ENCODE measurements at places on chromosomes 12 and 14.

- DNase-seq = no peak
Observed at GRCh38 chr14:75223664-75224154, 47.3 kb upstream of the TMED10 start.

GRCh38 chr12:70052931-70053497, 190.2 kb upstream of the CNOT2 start:
- DNase-seq = no peak

DNA sequence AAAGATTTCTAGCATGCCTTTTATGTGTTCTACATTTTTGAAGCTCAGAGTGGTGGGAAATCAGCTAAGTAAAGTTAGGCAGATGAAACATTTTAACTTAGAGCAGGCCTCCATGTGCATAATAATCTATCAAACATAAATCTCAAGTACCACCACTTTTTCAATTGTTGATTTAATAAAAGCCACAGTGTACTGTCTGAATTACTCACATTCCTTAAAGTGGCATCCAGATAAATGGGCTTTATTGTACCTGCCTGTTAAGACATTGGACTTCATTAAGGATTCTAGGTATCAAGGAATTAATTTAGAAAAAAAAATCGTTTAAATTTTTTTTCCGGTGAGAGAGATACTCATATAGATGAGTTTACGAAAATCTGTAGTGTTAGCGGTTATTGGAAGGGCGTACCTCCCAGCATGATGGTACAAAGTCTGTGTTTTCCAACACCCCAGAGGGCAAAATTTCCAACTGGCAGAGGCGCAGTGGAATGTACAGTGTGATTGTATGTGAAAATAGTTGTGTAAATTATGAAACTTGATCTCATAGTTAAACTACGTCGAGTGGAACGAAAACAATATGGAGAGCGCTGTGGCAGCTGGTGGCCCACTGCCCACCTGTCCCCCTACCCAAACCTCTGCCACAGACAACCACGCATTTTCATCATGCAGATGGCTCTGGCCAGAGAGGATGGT, 25.0 kb downstream of the ELK3 start:
- no peak for DNase-seq

DNA sequence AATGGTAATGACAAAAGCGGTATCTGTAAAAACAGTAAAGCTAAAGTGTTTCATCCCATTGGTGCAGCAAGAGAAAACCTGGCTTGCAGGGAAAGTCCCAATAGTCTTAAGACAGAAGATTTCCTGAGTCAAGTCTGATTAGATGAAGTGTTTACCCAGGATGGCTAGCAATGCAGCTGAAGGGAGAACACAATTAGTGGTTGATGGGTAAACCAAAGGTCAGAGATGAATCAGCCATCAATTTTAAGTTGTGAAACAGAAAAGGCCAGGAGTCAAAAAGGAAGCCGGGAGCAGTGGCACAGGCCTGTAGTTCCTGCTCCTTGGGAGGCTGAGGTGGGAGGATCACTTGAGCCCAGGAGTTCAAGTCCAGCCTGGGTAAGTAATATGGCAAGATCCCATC, 52.6 kb downstream of the SEC23A start:
- no peak for DNase-seq

- no peak for DNase-seq
Observed at GRCh38 chr12:56431850-56432249, 17.4 kb downstream of the TIMELESS start.

DNA sequence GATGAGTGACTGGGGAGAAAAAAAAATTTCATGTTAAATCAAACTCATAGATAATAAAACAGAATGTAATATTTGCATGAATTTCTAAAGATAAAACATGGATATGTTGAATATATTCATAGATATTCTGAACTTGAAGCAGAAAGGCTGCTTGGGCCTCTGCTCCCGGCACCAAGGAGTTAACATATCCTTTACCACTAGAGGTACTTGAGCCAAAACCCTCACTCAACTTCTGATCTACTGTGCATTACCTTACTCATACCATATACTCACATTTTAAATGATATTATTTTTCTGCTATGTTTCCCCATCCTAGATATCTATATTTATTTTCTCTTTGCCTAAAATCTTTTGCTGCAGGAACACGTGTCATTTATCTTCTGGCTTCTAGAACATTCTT, 14.9 kb downstream of the AREL1 start:
- no peak for DNase-seq

DNA sequence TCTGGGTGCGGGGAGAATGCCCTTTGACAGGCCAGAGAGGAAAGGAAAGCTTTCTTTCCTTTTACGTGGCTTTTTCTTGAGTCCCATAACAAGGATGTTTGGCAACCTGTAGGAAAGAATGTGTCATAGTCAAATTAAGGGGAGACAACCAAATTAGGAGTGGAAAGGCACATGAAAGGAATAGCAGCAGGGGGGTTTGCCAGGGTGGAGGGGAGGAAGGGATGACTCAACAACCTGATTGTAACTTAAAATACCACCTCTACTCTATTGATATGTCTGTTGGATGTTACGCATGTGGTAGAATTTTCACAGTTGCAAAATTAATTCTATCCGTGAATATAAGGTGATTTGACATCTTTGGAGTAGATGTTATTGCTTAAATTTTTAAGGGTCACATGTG, 28.5 kb upstream of the MYBPC1 start:
- DNase-seq = no peak

- DNase-seq = no peak
Observed at GRCh38 chr12:32353540-32353939, 45.8 kb upstream of the FGD4 start.

DNA sequence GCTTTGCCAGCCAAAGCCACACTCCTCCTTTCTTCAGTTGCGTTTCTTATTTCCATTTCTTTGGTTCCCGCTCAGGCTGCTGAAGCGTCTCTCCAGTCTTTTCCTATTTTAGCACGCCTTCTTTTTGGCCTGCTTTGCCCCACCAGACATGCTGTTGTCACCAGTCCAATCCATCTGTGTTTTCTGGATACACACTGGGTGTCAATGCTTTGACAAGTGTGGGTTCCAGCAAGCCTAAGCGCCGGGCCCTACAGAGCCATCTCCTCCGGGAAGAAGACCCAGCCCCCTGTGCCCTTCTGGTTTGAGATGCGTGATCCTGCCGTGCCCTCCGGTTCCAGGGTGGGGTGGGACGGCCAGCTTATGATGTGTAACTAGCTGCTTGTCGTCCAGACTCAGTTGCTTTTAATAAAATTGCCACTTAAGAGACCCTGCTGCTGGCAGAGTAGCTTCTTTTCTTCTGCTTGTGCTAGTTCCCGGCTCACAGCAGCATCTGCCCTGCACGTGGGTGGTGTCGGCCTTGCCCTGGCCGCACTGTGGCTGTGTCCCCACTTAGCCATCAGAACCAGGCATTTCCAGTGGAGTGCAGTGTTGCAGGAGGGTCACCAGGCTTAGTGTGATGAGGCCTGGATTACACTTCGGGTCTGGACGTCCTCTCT, 29.7 kb downstream of the EML1 start:
- no peak for DNase-seq

DNA sequence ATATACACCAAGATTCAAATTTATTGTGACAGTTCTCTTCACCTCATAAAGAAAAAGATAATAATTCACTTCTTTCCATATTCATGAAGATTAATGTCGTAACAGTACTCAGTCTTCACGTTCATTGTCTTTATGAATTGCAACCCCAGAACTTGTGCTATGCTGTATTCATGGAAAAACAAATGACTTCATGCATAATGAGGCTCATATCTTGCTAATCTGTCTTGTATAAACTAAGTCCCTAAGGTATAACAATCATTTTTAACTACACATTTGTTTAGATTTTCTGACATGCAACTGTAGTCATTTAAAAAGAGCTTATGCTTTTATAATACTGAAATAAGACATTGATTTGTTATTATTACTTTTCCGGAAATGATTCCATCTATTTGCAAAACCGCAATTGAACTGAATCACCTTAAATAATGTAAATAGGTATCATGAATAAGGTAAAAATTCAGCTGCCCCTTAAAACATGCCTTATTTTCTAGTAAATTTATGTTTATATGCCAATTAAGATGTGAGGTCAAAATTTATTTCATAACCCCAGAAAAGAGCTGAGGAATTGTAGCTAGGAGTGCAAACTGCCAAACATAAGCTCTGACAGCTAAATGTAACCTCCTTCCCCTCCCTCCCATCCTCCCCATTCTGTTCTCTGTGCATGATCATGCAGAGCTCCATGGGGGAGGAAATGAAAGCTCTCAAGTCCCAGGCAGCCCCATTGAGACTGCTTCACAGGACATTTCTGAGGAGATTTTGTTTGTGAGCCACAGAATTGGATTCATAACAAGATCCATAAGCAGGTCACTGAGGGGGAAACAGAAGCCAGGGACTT, 301.6 kb downstream of the ATP23 start:
- DNase-seq = no peak

- DNase-seq = no peak
Observed at GRCh38 chr14:89486505-89486904, 69.5 kb upstream of the FOXN3 start.

GRCh38 chr12:18421867-18422266, 160.5 kb downstream of the PIK3C2G start:
- no peak for DNase-seq

DNA sequence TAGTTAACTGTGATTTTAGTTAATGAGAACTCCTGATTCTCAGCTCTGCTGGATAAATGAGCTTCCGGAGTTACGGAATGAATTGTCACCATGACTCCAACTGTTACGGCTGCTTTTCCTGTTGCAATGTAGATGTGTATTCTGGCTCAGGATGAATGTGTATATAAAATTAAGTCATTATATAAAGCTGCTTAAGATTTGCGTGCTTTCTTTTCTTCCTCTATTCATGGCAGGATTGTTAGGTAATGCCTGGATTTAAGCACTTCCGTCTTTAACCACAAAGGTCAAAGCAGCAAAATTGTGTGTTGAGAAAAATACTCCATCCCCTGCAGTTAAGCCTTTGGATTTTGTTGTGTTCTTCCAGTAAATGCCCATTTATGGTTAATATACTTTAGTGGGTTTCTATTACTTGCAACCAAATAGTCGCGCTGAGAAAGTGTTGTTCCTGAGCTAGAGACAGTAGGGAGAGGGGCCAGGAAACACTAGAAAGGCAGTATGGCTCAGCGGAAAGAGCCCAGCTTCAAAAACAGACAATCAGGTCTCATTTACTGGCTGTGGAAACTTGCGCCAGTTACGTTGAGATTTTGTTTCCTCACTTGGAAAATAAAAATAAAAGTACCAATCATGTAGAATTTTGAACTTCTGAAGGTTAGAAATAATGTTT, 9.4 kb upstream of the CCDC175 start:
- no peak for DNase-seq

DNA sequence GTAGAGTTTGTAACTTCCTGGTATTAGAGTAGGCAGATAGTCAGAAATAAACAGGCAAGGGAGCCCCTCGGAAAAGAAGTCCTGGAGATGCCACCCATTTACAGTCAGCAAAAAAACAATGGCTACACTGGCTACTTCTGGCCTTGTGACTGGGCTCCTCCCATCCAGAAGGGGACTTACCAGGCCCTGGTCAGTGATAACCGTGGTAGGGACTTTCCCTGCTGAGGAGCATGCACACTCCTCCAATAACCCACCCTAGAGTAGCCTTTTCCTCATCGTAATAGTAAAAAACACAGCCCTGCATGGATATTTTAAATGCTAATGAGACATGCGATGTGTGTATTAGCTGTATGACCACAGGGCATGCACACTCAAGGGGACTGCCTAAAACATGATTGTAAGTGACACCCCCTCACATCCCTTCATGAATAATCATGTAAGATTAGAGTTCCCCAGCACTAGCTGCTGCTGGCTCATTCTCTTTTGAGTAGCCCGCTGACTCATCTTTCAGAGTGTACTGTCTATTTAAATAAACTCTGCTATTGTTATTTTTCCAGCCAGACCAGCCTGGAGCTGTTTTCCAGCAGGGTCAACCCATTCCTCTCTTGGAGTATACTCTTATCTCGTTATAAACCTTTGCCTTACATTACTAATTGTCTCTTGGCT, 413.8 kb upstream of the TMTC1 start:
- DNase-seq = no peak

DNA sequence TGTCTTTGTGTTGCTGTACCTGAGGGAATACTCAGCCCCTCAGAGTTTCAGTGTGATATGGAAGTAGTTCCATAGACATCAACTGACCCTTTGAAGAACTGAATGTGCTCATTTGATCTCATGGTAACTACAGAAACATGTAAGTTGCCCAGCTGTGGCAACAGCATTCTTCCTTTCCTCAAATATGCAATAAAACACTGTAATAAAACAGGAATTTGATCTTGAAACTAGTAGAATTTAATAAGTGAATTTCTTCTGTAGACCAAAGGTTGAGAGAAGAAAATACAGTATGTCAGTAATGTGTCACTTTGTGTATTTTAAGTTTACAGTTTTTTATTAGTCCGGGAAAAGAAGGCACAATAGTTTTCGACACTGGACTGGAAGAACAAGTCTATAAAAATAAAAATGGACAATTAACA, 31.9 kb downstream of the KCTD10 start:
- DNase-seq = no peak

DNA sequence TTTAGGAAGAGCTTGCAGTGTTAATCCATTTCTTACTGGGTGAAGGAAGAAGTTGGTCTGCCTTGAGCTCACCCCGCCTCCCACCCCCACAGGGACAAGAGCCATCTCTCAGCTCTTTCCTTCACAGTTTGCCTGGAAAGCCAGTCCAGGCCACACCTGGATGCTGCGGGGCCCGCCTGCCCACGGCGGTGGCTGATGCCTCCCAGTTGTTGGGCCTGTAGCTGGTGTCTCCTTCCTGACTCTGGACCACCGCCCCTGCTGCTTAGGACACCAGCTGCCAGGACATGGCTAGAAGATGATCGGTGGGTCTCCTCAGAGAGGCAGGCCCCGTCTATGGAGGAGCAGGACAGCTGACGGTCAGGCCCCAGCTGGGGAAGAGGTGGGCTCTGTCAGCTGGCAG, 92.9 kb downstream of the TESC start:
- no peak for DNase-seq

DNA sequence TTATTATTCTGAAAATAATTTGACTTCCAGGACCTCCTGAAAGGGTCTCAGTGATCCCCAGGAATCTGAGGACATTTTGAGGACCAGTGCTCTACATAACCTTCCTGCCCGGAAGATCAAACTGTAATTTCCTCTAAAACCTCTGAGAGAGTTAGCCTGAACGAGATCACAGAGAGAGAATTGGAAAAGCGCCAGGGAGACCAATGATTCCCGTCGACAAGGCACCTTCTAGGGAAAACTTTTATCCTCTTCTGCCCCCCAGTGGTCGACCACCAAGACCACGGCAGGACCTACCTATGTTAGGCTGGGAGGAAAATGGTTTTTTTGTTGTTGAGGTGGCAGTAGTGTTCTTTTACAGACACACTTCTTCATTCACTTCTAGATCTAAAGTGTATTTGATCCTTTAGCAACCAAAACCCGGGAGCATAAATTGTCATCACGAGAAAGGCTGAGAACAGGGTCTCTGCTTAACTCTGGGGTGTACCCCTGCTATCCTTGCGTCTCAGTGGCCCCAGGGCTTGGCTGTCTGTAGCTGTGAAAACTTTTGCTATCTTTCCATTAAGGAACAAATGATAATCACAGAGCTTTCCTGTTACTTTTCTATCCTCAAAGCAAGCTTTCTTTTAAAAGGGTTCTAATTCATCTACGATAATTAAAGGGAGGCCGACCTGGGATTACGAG, 62.9 kb upstream of the NID2 start:
- no peak for DNase-seq

- DNase-seq = no peak
Observed at GRCh38 chr14:28779456-28779855, 12.9 kb downstream of the FOXG1 start.

GRCh38 chr12:90327793-90328743, 619.4 kb upstream of the ATP2B1 start:
- DNase-seq = no peak

GRCh38 chr12:107180272-107180671, 86.9 kb upstream of the CRY1 start:
- no peak for DNase-seq
